ENCODE measurements at places on chromosomes 3 and 15. TPM values are rescaled to one million over a fixed set of nuclear protein-coding genes. Genes with fewer than 3 reads are reported as not detected.

DHX36 gene
- 82.1 TPM for total RNA-seq

ACOX2 gene
- total RNA-seq = not detected

DNA sequence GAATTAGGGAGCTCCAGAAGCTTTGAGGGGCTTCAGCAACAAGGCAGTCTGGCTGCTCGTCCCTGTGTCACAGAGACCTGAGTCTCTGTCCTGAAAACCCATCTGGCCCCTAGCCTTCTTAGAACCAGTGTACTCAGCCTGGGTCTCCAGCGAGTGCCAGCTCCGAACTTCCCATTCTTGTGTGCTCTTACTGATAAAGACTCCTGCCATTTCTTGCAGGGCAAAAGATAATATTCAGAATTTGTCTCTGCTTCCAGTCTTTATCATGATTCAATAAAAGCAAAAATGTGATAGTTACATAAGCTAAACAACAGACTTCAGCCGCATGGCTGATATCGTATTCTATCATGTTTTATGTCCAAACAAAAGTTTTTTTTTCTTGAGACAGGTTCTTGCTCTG lies 36.0 kb upstream of the BCL2A1 start:
- DNase-seq = no peak
- H3K4me3 ChIP-seq = no peak overlapping the region
- H3K4me1 ChIP-seq = no peaks in the 10 kb centered on the region
- H3K27ac ChIP-seq = no peak overlapping the region
- no peaks in the 10 kb centered on the region for H3K36me3 ChIP-seq
- no peaks in the 10 kb centered on the region for H3K27me3 ChIP-seq

DNA sequence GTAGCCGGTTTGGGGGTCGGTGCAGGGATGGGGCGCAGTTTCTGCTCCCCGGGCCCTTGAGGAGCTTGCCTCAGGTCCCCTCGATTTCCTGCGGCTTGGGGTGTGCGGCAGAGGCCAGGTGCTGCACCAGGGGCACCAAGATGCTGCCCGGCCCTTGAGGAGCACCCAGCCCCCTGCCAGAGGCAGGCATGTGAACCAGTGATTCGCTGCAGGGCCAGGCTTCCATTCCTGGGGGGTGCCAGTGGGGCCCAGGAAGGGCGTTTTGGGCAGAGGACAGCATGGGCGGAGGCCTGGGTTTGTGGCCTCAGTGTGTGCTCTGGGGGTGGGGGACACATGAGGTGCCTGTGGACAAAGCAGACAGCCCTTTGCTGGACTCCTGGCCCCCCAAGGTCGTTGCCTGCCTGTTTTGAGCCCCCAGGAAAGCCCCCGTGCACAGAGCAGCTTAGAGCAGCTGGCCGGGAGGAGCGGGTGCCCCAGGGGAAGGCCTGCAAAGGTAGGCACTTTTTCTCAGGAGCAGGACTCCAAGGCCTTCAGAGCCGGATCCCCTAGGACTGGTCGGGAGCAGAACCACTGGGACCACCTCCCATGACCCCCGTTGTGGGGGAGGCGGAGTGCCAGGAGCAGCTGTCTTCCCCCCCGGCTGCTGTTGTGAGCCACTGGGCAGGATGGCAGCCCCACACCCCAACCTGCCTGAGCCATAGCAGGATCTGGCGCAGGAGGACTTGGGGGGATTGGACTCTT lies 1.6 kb downstream of the PLXNA1 start:
- H3K36me3 ChIP-seq = no peaks in the 10 kb centered on the region
- H3K4me3 ChIP-seq = peak overlapping the region; percentile 2
- peaks cover 5% of the 10 kb centered on the region for H3K27me3 ChIP-seq
- DNase-seq = no peak
- no peak overlapping the region for H3K27ac ChIP-seq

DNA sequence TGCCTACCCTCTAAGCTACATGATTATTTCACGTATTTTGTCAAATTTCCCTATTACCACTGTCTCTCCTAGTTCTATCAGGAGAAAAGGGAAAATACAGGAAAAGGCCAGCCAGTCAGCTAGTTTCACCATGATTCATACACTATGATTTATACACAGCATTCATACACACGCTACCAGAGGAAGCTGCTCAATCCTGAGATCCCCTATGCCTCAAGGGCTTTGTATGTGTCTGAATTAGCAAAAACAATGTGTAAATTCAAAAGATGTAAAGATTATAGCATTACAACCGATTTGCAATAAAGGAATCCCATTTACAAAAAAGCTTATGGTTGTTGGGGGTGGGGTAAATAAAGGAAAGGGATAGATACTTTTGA lies 3.1 kb upstream of the ACKR4 start:
- H3K4me3 ChIP-seq = no peak overlapping the region
- H3K27ac ChIP-seq = no peak overlapping the region
- no peak for DNase-seq
